Stimulated activated CD4-positive, alpha-beta T cell treated with anti-CD3 and anti-CD28 coated beads, Interleukin-4, amount 100 ng/mL, for 4 hours (primary cell): ENCODE measurements at places on chromosomes 2 and 18.

- DNase-seq, result no peak
These were observed 1113.0 kb downstream of the CBLN2 start for GRCh38 chr18:71431171-71431570.

- no peak for DNase-seq
These were observed 207.9 kb downstream of the CMPK2 start for GRCh38 chr2:6657855-6658254.

GRCh38 chr2:119864318-119864717, 104.6 kb downstream of the PTPN4 start:
- DNase-seq, result no peak

- no peak for DNase-seq
These were observed 75.3 kb downstream of the RTP5 start for GRCh38 chr2:241944821-241945220.

GRCh38 chr18:79684787-79685186, 5.2 kb downstream of the CTDP1 start:
- DNase-seq, result no peak
